ENCODE measurements at places on chromosomes 11 and 22. TPM values are rescaled to one million over a fixed set of nuclear protein-coding genes. Genes with fewer than 3 reads are reported as not detected.

PNPLA5 gene
- total RNA-seq: not detected

PRR5L gene
- total RNA-seq: 42.0 TPM

MYO7A gene
- 0.29 TPM for total RNA-seq

KCNE3 gene
- total RNA-seq: 1.9 TPM

PHOX2A gene
- not detected for total RNA-seq

KCNJ1 gene
- total RNA-seq: not detected

ADORA2A gene
- 4.2 TPM for total RNA-seq

NECTIN1 gene
- 7.7 TPM for total RNA-seq

UCP3 gene
- 0.60 TPM for total RNA-seq

SERPIND1 gene
- total RNA-seq: 0.48 TPM

RAB38 gene
- total RNA-seq: 13.5 TPM

EXPH5 gene
- total RNA-seq: 0.10 TPM

UPB1 gene
- total RNA-seq: under 0.01 TPM

OR4C46 gene
- not detected for total RNA-seq

SLC22A6 gene
- not detected for total RNA-seq

SORL1 gene
- total RNA-seq: 1.3 TPM

CSNK2A3 gene
- 1.7 TPM for total RNA-seq

SCT gene
- not detected for total RNA-seq

CYP2D6 gene
- total RNA-seq: not detected

RNF121 gene
- 27.2 TPM for total RNA-seq

OR4D11 gene
- total RNA-seq: not detected

SAA2 gene
- total RNA-seq: 0.20 TPM

RPS6KA4 gene
- total RNA-seq: 20.8 TPM

TMEM258 gene
- total RNA-seq: 203 TPM

MS4A6E gene
- total RNA-seq: not detected

MAP6 gene
- not detected for total RNA-seq

ZNF70 gene
- 1.8 TPM for total RNA-seq

SGSM1 gene
- total RNA-seq: not detected

POU2F3 gene
- not detected for total RNA-seq

DKK3 gene
- 271 TPM for total RNA-seq

FBXO7 gene
- 104 TPM for total RNA-seq

OAF gene
- 47.0 TPM for total RNA-seq

GAL3ST3 gene
- not detected for total RNA-seq

CCDC86 gene
- 13.5 TPM for total RNA-seq

ART5 gene
- not detected for total RNA-seq

APLNR gene
- not detected for total RNA-seq

CECR2 gene
- total RNA-seq: 0.12 TPM

CCDC87 gene
- 0.84 TPM for total RNA-seq

LRRC32 gene
- total RNA-seq: 13.4 TPM

PDE2A gene
- 2.3 TPM for total RNA-seq

ACER3 gene
- total RNA-seq: 47.2 TPM

SERGEF gene
- total RNA-seq: 18.3 TPM

NELL1 gene
- total RNA-seq: 0.12 TPM

KRTAP5-9 gene
- total RNA-seq: not detected

KCNQ1OT1 gene
- 0.36 TPM for total RNA-seq

TMEM191C gene
- 0.48 TPM for total RNA-seq

VPREB1 gene
- not detected for total RNA-seq

CALCA gene
- not detected for total RNA-seq

KCNK4 gene
- not detected for total RNA-seq
